ENCODE measurements at places on chromosomes 3 and 15.

DNA sequence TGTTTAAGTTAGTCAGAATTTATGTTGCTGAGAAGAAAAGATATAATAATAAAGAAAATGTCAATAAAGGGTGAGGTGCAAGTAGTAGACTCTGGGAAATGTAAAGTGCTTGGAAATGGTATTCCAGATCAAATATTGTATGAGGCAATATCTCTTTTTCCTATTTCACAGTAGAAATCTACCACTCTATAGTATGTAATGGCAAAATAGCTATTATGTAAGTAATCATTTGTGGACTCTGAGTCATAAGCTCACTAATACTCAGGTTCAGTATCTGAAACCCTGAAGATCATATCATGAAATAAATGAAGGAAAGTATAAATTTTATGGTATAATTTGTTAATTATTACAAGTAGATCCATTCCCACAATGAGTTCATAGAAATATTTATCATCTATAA, 322.1 kb downstream of the PYDC2 start:
- DNase-seq: no peak

GRCh38 chr3:30421266-30421665, 185.1 kb upstream of the TGFBR2 start:
- no peak for DNase-seq

DNA sequence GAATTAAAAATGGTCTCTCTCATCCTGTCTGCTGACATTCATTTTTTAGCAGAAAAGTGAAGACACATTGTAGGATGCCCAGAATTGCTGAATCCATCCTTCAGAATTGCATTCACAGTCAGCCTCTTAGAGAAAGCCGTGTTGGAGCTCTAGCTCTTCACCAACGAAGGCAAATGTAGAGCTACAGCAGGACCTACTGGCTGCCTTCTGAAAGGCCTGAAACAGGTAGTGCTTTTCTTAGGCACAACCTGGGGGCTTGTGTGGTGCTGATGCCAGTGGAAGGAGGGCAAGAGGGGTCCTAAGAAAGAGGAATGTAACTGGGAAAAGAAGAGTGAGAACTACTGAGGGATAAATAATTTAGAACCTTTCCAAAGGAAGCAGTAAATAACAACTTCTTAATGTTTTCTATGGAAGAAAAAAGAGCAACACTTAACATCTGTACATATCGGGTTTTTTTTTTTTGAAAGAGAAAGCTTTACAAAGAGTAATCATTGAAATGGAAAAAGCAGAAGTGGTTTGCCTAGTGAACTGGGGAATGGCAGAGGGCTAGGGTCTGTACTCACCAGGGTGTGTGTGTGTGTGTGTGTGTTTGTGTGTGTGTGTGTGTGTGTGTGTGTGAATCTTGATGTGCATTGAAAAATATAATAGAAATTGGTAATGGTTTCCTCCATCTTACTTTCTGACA, 297.8 kb downstream of the SATB1 start:
- DNase-seq: no peak

- no peak for DNase-seq
Measured at GRCh38 chr3:39879581-39879980, 70.2 kb downstream of the MYRIP start.

GRCh38 chr3:156433910-156434309, 121.0 kb downstream of the SSR3 start:
- no peak for DNase-seq

GRCh38 chr3:57112206-57112605, 51.7 kb downstream of the SPATA12 start:
- DNase-seq: no peak

DNA sequence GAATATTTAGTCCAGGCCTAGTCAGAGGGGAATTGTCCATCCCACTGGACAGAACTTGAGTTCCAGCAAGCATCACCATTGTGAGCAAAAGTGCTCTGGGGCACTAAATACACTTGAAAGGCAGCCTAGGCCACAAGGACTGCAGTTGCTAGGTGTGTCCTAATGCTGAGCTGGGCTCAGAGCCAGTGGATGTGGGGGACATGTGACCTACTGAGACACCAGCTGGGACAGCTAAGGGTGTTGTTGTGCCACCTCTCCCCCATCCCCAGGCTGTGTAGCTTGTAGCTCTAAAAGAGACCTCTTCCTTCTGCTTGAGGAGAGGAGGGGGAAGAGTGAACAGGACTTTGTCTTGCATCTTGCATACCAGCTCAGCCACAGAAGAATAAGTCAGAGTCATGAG, 120.9 kb downstream of the DTWD1 start:
- no peak for DNase-seq

- no peak for DNase-seq
Measured at GRCh38 chr3:104805508-104805907, 561.2 kb upstream of the ALCAM start.

DNA sequence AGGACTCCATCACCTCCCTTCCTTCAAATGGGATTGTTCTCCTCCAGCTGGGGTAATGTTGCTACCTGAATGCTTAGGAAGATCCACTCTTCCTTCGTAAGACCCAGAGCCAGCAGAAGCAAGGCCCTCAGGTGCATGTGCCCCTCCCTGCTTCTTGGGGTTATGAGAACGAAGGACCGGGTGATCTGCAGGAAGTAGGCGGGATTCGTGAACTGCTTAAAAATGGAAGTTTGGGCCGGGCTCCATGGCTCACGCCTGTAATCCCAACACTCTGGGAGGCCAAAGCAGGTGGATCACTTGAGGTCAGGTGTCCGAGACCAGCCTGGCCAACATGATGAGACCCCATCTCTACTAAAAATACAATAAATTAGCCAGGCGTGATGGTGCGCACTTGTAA, 8.0 kb downstream of the TLR9 start:
- no peak for DNase-seq

DNA sequence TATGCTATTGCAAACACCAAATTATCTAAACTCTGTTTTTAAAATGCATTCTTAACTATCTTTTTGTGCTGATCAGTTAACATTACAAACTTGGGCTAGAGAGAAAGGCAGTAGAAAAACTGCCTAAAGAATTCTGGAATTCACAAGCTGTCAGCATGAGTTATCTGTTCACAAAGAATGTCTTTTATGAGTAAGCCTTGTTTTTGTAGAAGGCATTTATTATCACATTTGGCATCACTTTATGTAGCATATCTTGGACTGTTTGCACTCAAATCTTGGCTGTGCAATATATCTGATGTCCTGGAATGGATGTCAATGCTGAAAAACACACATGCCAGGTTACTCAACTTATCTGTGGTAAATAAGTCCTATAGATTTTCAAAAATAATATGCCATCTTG, 15.5 kb upstream of the BCHE start:
- no peak for DNase-seq

- DNase-seq: no peak
Measured at GRCh38 chr3:66348704-66349103, 127.9 kb downstream of the SLC25A26 start.
